ENCODE measurements at places on chromosomes 3 and 15.

DNA sequence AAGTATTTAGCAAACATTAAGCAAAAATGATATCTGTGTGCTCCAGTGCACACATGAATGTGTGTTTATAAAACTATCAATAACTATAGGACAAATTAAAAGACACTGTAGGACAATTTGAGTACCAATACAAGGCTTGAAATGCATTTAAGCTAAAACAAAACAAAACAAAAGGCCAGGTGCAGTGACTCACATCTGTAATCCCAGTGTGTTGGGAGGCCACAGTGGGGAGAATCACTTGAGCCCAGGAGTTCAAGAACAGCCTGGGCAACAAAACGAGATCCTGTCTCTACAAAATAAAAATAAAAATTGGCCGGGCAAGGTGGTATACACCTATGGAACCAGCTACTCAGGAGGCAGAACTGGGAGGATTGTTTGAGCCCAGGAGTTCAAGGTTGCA is 50.7 kb downstream of the CSNK1G1 start:
- DNase-seq: no peak

GRCh38 chr3:123627673-123628670 is 43.1 kb upstream of the HACD2 start:
- DNase-seq: no peak

DNA sequence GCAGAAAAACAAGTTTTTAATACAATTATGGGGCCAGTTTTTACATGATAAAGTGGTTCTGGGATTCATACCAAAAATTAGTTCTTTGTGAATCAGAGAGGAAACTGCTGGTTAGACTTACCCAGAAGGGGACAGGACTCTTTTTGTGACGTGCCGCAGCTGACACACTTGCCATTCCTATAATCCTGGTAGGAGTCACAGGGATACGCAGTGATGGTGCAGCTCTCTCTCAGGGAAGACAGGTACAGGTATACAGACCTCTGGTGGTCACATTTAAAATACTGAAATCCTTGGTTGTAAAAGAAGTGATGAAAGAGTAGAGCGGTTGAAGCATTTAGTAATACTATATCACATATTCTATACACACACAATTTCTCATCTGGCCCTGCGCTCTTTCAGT is 20.2 kb upstream of the TMEM41A start:
- DNase-seq: no peak

DNA sequence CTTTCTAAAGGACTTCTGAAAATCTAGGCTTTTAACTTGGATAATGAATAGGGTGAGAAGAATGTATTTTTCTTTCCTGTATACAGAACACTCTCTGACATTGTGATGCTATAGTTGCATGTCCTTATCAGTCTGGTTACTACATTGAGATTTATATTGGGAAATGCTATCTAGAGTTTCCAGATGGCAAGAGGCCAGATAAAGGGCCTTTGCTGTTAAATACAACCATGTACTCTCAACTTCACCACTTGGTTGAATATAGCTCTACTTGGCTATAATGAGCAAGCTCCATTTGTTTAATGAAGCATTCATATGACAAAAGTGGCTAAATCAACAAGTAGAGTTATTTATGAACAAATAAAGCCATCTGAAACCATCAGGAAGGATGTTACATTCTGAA is 91.0 kb downstream of the IGSF11 start:
- no peak for DNase-seq

GRCh38 chr3:172324611-172325203 is 123.5 kb downstream of the GHSR start:
- no peak for DNase-seq

DNA sequence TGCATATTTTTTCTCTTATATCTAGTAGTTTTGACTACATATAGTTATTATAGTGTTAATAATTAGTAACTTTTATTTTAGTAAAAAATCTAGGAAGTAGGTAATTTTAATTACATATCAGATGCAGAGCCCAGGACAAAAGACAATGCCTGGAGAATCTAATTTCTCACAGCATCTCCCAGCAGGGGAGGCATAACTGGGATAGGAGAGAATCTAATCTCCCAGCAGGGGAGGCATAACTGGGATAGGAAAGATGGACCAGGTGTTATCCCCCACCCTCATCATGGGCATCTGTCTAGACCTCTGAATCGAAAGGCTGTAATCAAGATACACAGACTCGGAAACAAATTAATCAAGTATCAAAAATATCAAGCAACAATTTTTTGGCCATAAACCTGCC is 58.2 kb downstream of the OSTN start:
- no peak for DNase-seq

GRCh38 chr3:152574461-152575079 is 260.4 kb upstream of the P2RY1 start:
- DNase-seq: no peak

GRCh38 chr3:70614111-70614510 is 301.7 kb upstream of the MDFIC2 start:
- DNase-seq: no peak

GRCh38 chr3:189316296-189317019 is 144.7 kb downstream of the TPRG1 start:
- DNase-seq: no peak

- DNase-seq: no peak
Observed at GRCh38 chr3:195207731-195208130, 63.2 kb downstream of the XXYLT1 start.
